ENCODE measurements at places on chromosomes 11 and 22.
A peak's percentile ranks its signal among the peaks of the same experiment; 100 is the strongest.

DNA sequence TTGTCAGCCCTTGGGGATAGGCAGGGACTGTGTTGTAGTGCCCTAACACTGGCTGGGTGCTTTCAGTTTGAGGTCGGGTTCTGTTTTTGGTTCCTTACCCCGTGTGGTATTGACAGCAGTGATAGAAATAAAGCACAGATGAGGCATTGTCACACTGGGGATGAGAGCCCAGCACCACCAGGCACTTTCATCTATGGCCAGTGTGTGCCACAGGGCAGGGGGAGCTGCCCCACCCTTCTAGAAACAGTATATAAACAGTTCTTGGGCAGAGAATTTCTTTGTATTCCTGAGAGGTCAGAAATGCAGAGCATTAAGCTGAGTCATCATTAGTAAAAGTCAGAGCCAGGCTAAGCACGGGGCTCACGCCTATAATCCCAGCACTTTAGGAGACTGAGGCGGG is 23.1 kb upstream of the CDC42EP2 start:
- no peak for DNase-seq

GRCh38 chr11:73317803-73318202 is 9.7 kb downstream of the ARHGEF17 start:
- DNase-seq = no peak

DNA sequence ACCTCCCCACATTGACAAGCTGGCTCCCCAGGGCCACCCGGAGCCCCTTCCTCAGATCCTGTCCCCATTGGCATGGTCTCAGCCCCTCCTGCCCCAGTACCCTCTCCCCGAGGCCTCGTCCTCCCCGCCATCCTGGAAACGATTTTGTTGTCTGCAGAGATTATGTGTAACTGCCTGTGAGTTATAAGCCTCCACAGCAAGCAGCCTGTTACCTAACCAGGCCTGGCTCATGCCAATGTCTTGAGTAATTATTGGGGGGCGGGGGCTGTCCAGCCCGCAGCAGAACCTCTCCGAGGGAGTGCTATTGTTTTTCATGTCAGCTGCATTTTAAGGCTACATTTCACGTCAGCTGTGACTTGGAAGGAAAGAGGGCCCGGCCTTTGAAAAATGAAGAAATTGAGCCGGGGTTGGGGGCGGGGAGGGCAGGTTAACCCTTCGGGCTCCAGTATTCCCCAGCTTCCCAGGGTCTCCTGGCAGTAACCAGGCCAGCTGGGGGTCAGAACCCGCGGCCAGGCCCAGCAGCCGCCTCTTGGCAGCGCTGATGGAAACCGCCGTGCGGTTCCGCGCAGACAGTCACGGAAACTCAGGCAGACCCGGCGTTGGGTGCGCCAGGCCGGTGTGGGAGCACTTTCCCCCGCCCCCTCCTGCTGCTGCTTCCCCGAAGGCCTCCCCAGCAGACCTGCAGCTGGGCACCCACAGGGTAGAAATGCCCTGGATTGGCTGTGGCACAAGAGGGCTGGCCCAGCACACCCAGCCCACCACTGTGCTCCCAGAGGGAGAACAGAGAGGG is 59.5 kb downstream of the CDKN1C start:
- DNase-seq = no peak

GRCh38 chr11:46326813-46327416 is 20.3 kb upstream of the DGKZ start:
- no peak for DNase-seq

DNA sequence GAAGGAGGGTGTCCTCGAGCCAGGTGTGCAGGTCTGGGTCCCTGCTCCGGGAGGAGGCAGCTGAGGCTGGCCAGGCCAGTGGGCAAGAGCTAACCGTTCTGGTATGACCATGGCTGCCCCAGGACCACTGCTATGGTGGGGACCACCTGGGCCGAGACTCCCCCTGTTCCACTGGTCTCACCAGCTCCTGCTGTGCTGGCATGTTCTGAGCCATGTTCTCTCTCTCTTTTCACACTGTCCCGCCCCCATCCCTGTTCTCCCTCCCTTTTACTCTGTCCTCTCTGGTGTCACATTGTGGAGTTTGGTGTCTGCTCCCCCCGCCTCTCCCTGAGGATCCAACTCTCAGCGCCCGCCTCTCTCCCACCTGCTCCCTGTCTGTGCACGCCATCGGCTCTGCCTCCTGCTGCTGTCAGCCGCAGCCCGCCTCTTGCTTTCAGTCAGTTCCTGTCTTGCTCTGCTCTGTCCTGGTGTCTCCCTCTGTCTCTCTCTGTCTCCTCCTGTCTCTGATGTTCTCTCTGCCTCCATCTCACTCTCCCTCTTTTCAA is 66.4 kb downstream of the LRRC32 start:
- no peak for DNase-seq

GRCh38 chr11:70071996-70072395 is 6.1 kb upstream of the ANO1 start:
- DNase-seq = no peak

GRCh38 chr11:62048100-62048499 is 75.7 kb upstream of the INCENP start:
- no peak for DNase-seq

GRCh38 chr11:23311986-23312940 is 452.0 kb upstream of the CCDC179 start:
- no peak for DNase-seq

GRCh38 chr11:19811380-19811779 is 98.7 kb downstream of the NAV2 start:
- peak; percentile 40 for DNase-seq

- no peak for DNase-seq
Observed at GRCh38 chr22:23256986-23257888, 76.9 kb downstream of the BCR start.

DNA sequence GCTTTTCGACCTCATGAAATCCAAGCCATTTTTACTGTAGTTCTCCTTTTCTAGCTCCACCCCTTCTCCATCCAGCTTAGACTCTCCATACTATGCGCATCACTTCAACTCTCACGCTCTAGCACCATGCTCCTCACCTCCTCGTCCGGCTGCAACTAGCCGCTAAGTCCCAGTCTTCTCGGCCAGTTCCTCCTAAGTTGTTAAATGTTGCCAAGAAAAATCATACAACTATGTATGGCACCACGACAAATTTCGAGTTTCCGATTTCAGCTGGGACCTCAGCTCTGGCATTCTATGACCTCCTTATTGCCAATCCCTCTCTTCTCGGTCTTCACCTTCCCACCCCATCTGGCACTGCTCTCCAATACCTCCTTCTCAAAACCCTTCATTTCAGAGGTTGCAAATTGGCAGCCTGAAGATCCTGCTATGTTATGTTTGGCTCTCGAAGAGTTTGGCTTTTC is 1.0 kb downstream of the ZNF70 start:
- DNase-seq = peak; percentile 43

DNA sequence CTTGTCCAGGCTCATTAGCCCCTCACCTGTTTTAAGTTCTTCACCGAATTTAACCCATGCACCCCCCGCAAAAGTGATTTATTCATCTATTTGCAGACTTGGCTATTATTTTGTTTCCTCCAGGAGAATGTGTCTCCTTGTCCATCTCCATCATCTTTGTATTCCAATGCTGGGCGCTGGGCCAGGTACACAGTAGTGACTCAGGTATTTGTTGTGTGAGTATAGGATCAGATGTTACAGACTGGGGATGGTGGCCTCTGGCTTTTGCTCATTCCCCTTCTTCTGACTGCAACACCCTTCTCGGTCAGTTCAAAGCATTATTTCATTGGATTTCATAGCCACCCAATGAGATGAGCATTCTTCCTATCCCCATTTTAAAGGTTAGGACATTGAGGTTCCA is 408.2 kb downstream of the MN1 start:
- DNase-seq = no peak

DNA sequence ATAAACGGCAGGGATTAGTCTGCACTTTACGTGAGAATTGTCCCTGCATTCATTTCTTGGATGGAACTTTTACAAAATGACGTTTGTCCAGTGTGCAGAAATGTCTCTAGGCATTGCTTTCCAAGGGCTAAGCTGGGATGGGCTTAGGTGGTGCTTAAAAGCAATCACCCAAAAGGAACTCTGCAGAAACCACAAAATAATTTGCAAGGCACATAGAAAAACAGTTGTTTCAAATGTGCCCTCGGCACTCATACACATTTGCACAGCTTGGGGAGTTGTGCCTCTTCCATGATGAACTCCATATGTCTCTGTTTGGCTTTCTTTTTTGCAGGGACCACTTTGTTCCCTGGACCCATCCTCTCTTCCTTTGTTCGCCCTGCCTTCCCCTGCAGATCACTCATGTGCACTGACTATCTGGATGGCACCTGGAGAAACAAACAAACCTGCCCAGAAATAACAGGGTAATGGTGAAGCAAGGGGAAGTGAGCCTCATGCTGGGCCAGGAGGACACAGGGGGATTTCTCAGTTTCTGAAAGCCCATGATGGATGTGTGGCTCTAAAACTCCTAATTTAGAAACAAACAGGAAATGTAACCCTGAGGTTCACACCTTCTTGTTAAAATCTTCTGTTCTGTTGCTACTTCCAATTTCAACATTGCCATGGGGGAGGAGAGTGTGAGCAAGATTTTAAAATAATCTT is 150.2 kb downstream of the SNX19 start:
- DNase-seq = no peak

- DNase-seq = no peak
Observed at GRCh38 chr11:123580557-123581275, 73.7 kb downstream of the SCN3B start.

GRCh38 chr11:70834277-70834940 is 418.0 kb downstream of the SHANK2 start:
- DNase-seq = no peak

DNA sequence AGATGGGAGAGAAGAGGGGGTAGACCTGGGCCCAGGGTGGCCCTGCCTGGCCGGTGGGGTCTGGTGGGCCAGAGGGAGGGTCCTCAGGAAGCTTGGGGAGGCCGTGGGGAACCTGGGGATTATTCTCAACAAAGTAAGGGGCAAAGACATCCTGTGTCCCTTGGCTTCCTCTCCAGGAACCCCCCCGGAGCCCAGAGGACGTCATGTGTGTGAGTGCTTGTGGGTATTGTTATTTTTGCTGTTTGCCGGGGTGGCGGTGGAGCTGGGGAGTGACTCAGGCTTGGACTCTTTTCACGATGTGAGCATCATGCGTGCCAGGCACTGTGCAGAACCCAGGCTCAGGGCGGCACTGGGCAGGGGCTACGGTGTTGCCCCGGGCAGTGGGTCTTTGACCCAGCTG is 982 bp upstream of the SHANK3 start:
- DNase-seq = no peak

- DNase-seq = no peak
Observed at GRCh38 chr11:126476266-126476924, 120.9 kb downstream of the ST3GAL4 start.

DNA sequence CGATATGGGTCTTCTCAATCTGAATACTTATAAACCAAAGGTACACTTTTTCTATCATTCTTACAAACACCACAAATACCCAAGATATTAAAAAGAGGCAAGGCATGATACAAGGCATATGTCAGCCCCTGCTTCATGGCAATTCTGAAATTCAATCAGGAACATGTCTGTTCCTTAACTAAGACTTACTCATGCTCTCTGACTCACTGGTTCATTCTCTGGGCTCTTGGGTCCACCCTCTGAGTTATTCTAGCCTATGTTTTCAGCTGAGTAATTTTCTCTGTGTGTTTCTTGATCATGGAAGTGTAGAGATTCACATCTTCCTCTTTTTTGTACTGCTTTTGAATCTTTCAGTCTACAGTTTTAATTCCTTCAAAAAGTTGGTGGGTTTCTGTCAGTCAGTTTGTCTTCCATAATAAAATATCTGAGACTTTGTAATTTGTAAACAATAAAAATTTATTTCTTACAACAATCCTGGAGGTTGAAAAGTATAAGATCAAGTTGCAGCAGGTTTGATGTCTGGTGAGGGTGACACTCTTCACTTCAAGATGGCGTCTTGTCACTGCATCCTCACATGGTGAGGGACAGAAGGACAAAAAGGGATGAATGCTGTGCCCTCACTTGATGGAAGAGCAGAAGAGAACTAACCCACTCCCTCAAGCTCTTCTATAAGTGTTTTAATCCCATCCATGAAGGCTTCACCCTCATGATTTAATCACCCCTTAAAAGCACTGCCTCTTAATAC is 211.7 kb downstream of the FAM76B start:
- peak; percentile 9 for DNase-seq

GRCh38 chr11:83709434-83709833 is 423.3 kb upstream of the CCDC90B start:
- no peak for DNase-seq

DNA sequence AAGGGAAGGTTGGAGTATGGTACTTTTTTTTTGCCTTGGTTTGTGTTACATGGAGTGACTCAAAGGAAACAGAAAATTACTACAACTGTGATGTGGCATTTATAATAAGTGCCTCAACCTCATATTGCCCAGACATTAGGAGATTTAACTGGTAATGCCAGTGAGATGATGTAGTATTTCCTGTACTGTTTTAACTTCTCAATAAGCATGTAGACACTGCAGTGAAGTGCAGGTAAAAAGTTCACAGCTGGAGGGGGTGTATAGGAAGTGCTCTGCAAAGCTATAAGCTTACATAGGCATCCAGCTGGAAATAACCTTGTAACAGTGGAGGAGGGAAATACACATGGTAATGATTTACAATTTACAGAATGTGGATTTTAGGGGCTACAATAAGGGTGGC is 138.2 kb upstream of the MTMR2 start:
- DNase-seq = no peak

- DNase-seq = peak; percentile 42
Observed at GRCh38 chr22:29306835-29307595, 565 bp downstream of the GAS2L1 start.

DNA sequence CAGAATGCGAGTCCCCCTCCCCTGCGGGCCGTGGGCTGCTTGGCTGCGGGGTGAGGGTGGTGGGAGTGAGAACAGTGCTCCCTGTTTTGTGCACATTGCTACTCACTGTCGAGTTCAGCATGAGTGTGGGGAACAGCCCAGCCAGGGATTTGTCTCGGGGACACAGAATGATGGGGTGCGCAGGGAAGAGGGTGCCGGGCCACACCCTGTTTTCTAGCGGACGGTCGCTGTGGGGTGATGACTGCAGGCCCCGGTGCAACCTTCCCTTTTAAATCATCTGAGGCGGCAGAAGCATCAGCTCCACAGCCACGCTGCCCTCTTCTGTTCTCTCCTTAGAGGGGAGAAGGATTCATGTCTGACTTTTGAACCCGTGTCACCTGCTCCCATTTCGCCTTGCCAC is 1051.2 kb downstream of the TBC1D22A start:
- DNase-seq = no peak

GRCh38 chr11:33402066-33402465 is 144.9 kb downstream of the HIPK3 start:
- no peak for DNase-seq

- DNase-seq = no peak
Observed at GRCh38 chr11:126919147-126919823, 81.3 kb downstream of the KIRREL3 start.

DNA sequence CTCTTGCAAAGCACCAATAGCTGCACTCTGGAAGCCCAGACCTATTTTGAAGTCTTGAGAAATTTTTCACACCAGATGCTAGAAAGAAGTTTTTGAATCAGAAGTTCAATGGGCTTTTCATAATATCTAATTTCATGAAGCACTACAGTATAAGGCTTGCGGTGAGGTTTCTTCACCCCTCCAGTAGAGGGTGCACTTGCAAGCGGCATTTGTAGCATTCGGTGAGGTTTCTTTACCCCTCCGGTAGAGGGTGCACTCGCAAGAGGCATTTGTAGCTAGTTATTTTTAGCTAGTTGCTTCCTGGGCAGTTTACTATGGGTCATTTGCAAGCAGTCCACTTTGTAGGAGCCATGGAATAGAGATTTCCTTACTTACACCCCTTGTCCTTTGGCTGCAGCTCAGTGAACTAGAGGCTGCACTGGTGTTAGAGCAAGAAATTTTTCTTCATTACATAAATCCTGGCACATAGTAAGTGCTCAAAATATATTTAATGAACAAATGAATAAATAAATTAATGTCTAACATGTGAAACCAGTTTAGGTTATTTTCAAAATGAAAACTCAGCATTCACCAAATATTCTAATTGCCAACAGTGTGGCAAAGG is 7.8 kb upstream of the NOX4 start:
- DNase-seq = no peak

Measured in NCI-H446 treated with DMSO at 0.1 percent for 48 hours (cell line).